ENCODE measurements at places on chromosomes 5 and 9.

- no peak for DNase-seq
These were observed 102.4 kb upstream of the SMC2 start for GRCh38 chr9:103991698-103992097.

- no peak for DNase-seq
These were observed 70.6 kb downstream of the HMCN2 start for GRCh38 chr9:130336027-130336610.

DNA sequence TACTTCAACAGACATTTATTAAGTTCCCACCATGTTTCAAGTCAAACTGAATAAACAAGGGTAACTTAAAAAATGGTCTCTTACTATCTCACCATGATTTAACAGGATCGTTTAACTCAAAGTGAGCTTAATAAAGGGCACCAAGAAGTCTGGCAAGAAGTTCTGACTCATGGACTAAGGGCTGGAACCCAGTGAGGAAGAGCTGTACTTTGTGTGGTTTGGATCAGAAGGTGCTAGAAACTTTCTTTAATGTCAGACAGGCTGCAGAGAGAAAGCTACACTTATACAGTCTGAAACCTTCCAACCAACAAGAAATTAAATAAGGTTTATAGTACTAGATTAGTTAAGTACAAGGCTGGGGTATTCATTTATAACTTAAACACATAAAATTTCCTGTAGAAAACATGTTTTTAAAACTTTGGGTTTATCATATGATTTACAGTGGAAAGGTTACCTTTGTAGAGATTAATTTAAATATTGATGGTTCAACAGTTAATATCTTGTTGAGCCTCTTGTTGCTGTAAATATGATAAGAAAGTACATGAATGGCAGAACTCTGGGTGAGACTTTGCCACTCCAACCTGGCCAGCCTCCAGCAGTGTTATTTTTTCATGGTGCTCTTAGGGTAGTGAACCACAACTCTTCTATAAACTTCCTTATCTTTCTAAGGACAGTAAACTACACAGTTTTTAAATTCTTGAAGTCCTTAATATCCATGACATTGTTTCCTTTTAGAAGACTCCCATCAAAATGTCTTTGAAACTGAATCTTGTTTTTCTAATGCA is 162.8 kb downstream of the MAN2A1 start:
- DNase-seq: no peak

DNA sequence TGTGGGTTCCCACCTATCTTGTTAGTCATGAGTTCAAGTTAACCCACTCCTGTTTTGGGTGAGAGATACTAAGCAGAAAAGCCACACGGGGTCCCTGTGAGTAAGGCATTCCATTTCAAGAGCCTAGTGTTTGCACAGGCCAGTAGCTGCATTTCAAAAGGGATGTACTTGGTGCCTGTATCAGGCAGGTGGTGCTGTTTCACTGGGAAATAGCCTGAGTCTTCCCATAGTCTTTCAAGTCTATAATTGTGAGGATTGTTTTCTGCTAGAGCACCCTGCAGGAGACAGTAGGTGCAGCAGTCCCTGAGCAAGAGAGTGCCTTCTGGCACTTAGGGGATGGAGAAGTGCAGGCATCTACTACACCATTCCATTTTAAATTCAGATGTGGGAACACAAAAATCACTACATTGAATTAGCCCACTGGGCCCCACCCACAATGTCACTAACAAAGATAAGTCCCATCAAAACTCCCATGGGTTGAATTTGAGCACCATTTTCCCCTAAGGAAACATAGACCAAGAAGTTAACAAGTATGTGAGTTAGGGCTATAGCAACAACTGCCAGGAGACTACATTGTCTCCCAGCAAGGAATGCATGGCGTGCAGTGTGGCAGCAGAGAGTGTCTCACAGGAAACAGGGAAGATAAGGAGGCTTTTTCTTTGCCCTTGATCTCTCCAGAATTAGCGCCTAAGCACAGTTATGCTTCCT is 263.2 kb downstream of the COX7C start:
- DNase-seq: peak; percentile 9

- DNase-seq: no peak
These were observed 327.9 kb downstream of the NTRK2 start for GRCh38 chr9:84997472-84997871.

GRCh38 chr5:172901012-172901780 is 58.0 kb upstream of the RPL26L1 start:
- no peak for DNase-seq

- no peak for DNase-seq
These were observed 115.7 kb downstream of the NFIB start for GRCh38 chr9:14198047-14198840.

All from T-helper 1 cell (primary cell).